Spleen (tissue), 13 donors: ENCODE measurements at places on chromosomes 7 and 10. TPM values are rescaled to one million over a fixed set of nuclear protein-coding genes. Genes with fewer than 3 reads are reported as not detected.

DNA sequence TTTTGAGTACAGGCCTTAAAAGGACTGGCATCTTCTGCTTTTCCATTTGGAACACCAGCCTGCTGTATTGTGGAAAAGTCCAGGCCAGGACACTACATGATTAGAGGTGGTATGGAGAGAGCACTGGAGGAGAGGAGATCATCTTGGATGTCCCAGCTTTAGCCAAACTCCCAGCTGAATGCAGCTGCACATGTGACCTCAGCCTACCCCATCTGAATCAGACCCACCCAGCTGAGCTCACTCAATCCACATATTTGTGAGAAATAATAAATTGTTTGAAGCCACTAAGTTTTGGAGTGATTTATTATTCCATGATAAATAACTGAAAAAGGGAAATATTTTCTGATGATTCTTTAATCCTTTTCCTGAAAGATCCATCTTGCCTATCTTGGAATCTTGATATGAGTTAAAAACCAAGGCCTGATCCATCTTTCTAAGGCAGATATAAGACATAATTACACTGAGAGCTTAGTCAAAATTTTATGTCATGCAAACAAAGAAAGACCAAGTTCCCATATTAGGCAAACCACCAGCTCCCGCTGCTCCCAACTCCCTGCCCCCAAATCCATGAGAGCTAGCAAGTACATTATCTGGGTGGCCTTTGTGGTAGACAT, 55.1 kb upstream of the TRIL start:
- DNase-seq = no peak

- DNase-seq = no peak
Observed at GRCh38 chr10:103926722-103927319, 8.8 kb upstream of the STN1 start.

The SPDYE2B gene
- not detected for polyA plus RNA-seq

The EVX1 gene
- not detected for polyA plus RNA-seq
